Cardiac atrium fibroblast (primary cell): ENCODE measurements at places on chromosomes 3 and 15. TPM values are rescaled to one million over a fixed set of nuclear protein-coding genes. Genes with fewer than 3 reads are reported as not detected.

The DLL4 gene
- total RNA-seq: 0.54 and 4.9 TPM in 2 replicates

The MESP2 gene
- 0.65 TPM in 1 of 2 replicates, not detected in the other for total RNA-seq

The MINAR1 gene
- total RNA-seq: 0.36 and 0.49 TPM in 2 replicates

The CHL1 gene
- total RNA-seq: not detected in 2 replicates

The OR5K2 gene
- not detected in 2 replicates for total RNA-seq

The ASB14 gene
- total RNA-seq: not detected in 2 replicates

The NECTIN3 gene
- 81.0 and 132 TPM in 2 replicates for total RNA-seq

The CHRNA7 gene
- total RNA-seq: under 0.01 and 0.54 TPM in 2 replicates

The TRAT1 gene
- not detected in 2 replicates for total RNA-seq

The CRABP1 gene
- not detected in 2 replicates for total RNA-seq

The SPINK8 gene
- not detected in 2 replicates for total RNA-seq

The TGFBR2 gene
- 336 and 339 TPM in 2 replicates for total RNA-seq

The CGNL1 gene
- 7.9 and 12.0 TPM in 2 replicates for total RNA-seq

The NRROS gene
- 0.36 and 1.3 TPM in 2 replicates for total RNA-seq

The SAMMSON gene
- total RNA-seq: 0.16 TPM in 1 of 2 replicates, not detected in the other

The ADAMTS7 gene
- 16.8 and 19.9 TPM in 2 replicates for total RNA-seq

The NDUFB4 gene
- 97.5 and 116 TPM in 2 replicates for total RNA-seq

The C2CD4A gene
- total RNA-seq: 0.72 and 7.9 TPM in 2 replicates

The CD96 gene
- 0.32 and 1.4 TPM in 2 replicates for total RNA-seq

The SNX1 gene
- total RNA-seq: 33.5 and 40.4 TPM in 2 replicates

The GPR171 gene
- not detected in 2 replicates for total RNA-seq
